ENCODE measurements at places on chromosomes 5 and 9.

DNA sequence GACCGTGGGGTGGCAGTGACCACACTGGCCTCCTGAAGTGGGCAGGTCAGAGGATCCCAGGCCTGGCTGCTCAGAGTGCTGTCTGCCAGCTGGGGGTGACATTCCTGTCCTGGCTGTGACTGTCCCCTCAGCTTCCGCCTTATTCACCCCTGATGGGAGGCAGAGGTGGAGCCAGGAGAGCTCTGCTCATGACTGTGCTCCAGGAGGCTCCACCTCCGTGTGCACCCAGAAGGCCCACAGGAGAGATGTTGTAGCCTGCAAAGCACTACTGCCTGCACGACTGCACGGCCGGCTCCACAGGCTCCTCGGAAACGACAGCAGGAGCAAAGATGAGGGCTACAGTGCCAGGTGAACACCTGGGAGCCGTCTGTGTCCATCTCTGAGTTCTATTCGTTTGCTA, 60.9 kb downstream of the ROPN1L start:
- no peak for DNase-seq

DNA sequence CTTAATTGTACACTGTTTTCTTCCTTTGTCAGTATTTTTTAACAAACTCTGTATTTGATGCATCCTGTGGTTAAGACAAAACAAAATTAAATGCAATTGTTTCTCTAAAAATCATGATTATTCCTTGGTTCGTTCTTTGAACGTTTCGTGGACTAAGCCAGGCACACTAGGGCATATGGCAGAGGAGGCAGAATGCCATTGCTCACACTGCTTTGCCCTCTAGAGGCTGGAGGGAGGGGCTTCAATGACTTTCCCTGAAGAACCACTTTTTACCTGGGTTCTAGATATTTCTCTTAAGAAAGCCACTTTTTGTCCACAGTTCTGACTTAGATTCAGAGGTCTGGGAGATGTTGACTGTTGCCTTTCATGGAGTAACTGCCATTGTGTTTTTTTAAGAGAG, 236.2 kb upstream of the ADAMTSL1 start:
- DNase-seq, result no peak

GRCh38 chr9:79719989-79720388, 148.2 kb downstream of the TLE4 start:
- DNase-seq, result no peak

DNA sequence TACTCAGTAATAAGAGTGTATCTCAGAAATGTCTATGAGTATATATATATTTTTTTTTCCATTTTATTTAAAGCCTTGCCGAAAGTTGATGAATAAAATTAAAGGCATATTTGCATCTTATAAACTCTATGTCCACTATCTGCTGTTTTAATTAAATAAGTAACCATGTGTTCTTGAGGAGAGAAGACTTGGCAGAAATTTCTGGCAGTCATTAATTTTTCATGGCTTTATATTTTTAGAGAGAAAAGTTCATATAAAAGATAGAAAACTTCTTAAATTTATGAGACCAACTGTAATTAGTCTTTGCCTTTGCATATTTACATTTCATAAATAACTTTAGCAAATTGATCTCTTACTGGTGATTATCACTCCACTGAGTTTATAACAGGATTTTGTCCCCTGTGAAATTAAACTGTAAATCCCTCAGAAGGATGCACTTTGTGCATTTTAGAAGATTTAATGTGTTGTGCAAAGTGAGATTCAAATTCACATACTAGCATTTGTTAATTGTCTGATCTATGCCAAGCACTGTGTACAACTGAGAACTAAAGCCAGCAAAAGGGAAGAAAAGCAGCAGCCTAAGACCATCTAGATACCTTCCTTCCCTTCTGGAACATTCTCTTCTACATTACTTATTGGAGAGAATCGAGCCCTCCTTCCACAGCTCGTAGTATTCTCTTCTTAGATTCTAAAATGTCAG, 108.7 kb downstream of the SNCAIP start:
- no peak for DNase-seq

GRCh38 chr5:97425511-97425910, 242.5 kb upstream of the RIOK2 start:
- no peak for DNase-seq

DNA sequence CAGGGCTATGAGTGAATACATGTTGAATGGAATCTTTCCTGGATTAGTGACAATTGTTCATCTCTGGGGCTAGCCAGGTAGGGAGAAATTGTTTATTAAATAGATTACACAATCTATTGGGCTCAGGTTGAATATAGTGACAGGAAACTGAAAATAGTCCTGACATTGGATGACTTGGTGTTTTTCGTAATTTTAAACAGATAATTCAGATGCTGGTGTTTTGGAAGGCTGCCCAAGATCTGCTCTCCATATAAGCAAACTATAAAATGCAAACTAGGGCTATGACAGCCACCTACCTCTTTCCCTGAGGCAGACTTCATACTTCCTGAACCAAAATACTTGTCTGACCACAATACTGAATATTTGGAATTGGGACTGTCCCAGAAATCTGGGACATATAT, 99.1 kb downstream of the ENC1 start:
- DNase-seq, result no peak

- DNase-seq, result no peak
These were observed 299.2 kb downstream of the BNC2 start for GRCh38 chr9:16571127-16571802.

DNA sequence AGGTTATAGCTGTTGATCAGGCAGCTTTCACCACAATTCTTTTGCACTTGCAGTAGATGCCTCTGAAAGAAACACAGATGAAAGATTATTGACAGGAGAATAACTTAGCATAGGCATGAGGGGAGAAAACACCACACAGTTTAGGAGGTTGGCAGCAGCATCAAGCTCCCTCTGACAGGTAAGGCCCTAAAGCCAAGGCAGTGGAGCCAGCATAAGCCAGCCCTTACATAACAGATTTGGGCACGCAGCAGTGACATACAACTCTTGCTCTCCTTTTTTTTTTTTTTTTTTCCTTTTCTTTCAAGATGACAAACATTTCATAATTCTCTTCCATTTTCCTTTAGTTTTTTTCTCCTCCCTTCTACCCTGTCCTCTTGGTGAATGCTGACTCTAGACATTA, 257.6 kb upstream of the ADAMTSL1 start:
- no peak for DNase-seq

- no peak for DNase-seq
These were observed 10.6 kb downstream of the PTGR1 start for GRCh38 chr9:111588846-111589245.

GRCh38 chr9:82206490-82206889, 217.9 kb downstream of the SPATA31D1 start:
- DNase-seq, result no peak

- no peak for DNase-seq
These were observed 57.9 kb upstream of the CNOT6 start for GRCh38 chr5:180436275-180436674.

DNA sequence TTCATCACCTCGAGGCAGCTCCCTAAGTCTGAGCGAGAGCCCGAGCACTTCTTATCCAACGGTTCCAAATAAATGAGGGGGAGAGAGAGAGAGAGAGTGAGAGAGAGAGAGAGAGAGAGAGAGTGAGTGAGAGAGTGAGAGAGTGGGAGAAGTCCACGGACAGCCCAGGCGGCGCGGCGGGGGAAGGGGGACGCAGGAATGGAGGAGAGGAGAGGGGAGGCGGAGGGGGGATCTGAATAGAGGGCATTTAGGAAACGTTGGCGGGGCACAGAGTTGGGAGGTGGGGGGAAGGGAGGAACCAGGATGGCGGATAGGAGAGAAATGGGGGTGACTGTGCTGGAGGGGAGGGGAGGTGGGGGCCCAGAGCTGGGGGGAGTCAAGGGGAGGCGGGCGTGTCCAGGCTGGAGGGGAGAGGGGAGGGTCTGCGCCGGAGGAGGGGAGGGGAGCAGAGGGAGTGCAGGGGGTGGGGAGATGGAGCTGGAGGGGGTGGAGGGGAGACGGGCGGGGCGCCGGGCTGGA, 398 bp upstream of the BASP1 start:
- DNase-seq, result no peak

GRCh38 chr9:76379494-76379893, 14.7 kb downstream of the RFK start:
- DNase-seq, result no peak

GRCh38 chr9:87206064-87206661, 258.9 kb upstream of the GAS1 start:
- DNase-seq, result no peak

DNA sequence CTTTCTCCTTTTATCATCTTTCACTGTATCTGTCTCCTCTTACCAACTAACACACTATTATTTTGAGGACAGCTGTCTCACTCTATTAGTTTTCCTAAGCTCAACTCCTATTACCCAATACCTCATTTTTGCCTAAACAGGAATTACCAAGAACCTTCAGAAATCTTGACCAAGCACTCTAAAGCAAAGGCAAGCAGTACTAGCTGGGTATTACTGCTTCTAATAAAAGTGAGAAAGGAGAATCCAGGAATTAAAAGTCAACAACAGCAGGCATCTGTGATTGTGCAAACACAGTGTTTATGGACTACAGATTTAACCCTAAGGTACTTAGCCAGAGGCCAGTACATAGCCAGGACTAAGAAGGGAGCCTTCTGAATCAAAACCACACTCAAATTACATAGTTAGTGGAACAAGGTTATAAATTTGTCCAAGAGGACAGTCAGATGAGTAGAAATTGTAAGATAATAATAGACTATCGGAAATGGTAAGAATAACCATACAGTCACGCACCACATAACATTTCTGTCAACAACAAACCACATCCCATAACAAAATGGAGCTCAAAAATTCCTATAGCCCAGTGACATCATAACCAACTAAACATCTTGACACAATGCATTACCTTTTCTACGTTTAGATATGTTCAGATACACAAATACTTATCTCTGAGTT, 8.3 kb downstream of the RFX3 start:
- DNase-seq, result no peak

DNA sequence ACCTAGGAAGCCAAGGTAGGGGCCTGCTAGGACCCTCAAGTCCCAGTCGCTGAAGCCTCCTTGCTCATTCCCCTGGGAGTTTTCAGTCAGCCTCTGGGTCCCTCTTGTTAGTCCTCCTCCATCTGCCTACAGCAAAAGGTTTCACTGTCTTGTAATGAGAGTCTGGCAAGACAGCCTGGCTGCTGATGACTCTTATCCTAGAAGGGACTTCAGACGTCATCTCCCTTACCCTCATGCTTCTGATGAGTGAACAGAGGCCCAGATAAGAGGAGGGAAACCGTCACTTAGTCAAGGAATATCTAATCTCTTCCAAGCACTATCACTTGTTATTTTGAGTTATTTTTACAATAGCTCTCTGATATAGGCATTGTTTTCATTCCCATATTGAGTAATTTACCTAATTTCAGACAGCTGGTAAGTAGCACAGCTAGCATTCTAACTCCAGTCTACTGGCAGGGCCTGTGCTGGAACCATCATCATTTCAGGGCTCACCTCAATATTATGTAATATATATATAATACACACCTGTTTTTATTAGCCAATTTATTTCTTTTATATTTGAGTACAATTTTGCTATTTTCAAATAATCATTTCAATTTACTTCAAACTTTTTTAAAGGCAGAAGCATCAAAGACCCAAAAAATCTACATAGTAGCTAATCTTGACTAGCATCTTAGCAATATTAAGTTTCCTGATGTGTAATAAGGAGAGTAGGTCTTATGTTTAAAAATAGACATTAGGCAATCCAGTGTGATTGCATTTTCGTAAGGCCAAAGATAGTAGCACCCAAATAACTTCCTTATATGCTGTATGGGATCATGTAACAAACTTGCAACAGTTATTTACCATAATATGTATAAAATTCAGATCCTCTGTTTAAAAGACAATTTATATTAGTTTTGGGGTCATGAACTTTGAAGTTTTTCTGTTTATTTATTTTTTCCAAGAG, 7.9 kb downstream of the CMYA5 start:
- DNase-seq, result no peak

GRCh38 chr5:9861666-9862256, 231.6 kb upstream of the TAS2R1 start:
- DNase-seq, result no peak

DNA sequence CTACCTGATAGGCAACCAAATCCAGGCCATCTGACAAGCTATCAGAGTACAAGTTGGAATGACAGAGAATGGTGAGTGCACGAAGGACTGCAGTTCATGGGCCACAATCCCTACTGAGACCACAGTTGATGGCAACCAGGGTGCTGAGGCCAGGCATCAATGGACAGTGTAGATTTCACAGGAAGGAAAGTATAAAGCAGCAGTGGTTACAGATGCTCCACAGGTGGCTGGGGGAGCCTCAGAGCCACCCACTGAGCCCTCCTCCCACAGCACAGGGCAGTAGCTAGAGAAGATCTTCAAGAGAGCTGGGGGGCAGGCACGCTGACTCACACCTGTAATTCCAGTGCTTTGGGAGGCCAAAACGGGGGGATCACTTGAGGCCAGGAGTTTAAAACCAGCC, 49.4 kb downstream of the RETREG1 start:
- DNase-seq, result no peak

GRCh38 chr5:150419630-150420270, 7.0 kb upstream of the CD74 start:
- DNase-seq, result no peak

DNA sequence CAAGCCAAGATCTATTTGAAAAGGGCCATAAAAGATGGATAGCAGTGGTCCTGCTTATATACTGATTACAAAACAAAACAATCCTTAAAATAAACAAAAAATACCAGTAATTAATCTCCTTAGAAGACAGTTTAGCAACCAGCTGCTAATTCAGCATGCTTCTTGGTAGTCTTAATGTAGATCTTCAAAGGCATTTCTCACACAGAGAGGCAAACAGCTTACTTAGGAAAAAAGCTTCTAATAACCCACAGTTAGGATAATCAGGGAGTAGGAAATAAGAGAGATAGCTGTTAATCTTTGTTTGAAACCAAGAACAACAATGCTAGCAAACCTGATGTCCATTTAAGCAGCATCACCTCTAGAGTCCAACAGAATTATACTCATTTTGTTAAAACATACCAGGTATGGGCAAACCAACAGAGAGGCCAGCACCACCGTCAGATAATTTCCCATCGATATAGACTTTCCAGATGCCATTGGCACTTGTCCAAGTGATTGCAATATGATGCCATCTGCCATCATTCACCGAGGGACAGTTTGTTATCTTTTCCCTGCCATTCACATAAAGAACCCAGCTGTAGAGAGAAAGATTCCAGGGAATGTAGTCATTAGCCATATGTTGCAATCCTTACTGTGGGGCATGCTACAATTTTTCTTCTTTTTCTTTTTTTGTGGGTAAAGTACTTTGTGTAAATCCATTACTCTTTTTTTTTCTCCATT, 105.6 kb upstream of the TXNDC8 start:
- no peak for DNase-seq

GRCh38 chr5:41795125-41795524, 75.1 kb downstream of the OXCT1 start:
- DNase-seq, result no peak

- no peak for DNase-seq
These were observed 109.4 kb downstream of the PSD2 start for GRCh38 chr5:139904816-139905661.

DNA sequence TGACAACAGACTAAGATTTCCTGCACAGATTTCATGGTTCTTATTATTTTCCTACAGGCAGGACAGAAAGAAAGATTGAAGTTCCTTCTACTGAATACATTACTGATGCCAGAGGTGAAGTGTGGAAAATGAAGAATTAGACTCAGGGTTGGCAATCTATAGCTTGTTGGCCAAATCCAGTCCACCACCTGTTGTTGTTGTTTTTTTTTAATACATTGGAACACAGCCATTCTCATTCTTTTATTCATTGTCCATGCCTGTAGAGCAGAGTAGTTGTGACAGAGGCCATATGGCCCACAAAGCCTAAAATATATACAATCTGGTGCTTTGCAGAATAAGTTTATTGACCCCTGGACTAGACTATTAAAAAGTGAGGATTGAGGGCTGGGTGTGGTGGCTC, 5.8 kb upstream of the PLPPR1 start:
- DNase-seq, result no peak

Data from stimulated activated CD8-positive, alpha-beta memory T cell treated with anti-CD3 and anti-CD28 coated beads, Interleukin-15, amount 100 ng/mL, for 48 hours (primary cell).